ENCODE measurements at places on chromosomes 2 and 18.
A peak's percentile ranks its signal among the peaks of the same experiment; 100 is the strongest.

- no peak for DNase-seq
These were observed 1569.7 kb upstream of the SLC39A10 start for GRCh38 chr2:194087089-194087958.

- no peak for DNase-seq
These were observed 31.1 kb downstream of the ONECUT2 start for GRCh38 chr18:57466307-57466706.

DNA sequence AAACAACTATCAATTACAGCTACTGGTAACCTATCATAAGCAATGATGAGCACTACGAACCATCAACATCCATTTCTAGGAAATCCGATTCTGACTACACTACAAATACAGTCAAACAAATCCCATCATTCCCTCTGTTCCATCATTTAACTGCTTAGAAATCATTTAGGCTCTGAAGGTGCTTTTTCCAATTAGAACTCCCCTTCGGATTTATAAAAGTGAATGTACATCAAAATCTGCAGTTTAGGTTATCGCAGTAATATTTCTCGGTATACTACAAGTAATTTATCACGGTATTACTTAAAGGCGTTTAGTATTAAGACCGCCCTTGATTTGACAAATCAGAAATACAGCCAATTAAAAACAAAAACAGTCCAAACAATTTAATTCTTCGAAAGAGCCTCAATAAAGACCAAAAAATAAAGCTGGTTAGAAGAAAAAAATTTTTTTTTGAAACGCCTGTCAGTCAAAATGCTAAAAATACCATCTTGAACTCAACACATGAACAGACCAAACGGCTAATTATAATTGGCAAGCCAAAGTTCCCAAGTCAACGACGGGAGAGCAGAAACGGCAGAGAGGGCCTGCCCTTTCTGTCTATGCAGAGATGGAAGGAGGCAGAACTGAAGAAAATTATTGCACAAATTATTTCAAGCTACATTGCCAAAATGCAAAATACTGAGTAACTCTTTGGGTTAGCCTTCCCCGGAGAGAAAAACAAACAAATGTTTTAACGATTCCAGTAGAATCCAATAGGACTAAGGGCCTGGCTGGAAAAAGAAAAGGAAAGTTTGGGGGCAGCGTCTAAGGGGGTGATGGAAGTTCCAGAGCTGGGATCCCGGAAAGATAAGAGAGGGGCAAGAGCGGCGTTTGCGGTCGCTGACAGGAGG is 1.2 kb downstream of the VPS54 start:
- no peak for DNase-seq

DNA sequence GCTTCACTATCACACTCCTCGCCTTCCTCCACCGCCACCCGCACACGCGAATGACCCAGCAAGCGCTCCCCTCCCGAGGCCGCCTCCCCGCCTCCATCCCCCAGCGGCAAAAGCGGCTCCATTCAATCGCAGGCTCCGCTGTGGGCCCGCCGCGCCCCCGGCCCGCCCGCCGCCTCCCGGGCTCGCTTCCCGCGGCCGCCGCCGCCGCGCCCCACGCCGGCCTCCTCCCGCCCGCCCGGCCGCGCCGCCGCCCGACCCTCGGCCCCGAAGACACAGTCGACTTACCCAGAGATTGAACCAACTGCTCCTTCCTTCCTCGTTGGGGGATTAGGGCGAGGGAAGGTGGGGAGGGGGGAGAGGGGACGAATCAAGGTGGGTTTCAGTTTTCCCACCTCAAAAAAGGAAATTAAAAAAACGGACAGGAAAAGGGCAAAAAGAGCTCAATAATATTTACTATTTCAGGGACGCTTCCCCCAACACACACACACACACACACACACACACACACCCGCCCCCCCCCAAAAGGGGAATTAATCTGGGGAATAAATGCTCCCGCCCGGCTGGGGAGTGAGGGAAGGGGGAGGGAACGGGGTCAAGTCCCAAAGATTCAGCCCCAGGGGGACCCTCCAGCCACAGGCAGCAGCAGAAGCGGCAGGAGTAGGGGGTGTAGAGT is 743 bp downstream of the XPO1 start:
- no peak for DNase-seq

DNA sequence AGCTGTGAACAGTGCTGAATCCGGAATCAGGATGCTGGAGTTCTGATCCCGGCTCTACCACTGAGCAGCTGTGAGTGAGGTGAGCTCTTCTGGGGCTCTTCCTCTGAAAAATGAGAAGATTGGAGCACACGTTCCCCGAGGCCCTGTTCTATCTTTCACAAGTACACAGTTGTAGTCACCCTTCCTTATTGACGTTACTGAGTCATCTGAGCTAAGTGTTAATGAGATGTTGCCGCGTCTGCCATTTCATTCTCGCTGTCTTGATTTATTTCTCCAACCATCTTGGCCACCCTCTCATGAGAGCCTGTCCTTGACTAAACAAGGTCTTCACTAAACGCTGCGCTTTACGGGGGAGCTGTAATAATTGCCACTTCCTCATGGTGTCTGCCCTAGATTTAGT is 31.9 kb upstream of the EFR3B start:
- no peak for DNase-seq

DNA sequence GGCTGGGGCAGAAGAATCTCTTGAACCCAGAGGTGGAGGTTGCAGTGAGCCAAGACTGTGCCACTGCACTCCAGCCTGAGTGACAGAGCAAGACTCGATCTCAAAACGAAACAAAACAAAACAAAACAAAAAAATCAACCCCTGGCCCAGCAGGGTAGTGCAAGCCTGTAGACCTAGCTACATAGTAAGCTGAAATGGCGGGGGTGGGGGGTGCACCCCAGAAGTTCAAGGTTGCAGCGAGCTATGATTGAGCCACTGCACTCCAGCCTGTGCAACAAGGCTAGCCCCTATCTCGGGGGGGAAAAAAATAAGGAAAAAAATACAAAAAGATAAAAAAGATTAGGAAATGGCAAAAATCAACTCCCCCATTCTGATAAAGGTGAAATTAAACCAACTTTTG is 6.4 kb downstream of the ATL2 start:
- DNase-seq = no peak

GRCh38 chr2:207823865-207824264 is 54.2 kb upstream of the FZD5 start:
- DNase-seq = no peak

DNA sequence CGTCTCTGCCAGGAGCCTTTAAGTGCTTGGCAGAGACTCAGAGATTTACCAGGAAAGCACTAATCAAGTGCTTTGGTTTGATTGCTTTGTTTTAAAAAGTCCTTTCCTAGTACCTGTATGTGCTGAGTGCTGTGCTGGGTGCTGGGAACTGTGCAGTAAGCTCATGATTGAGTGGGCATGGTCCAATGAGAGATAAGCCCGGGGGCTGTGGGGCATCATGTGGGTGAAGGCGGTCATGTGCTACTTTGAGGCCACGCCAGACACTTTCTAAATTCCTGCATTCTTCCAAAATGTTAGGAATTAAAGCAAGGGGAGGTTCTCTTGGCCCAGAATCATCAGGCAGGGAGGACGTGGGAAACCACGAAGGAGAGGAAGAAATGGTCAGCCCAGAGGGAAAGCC is 109.0 kb downstream of the ACAA2 start:
- DNase-seq = no peak

DNA sequence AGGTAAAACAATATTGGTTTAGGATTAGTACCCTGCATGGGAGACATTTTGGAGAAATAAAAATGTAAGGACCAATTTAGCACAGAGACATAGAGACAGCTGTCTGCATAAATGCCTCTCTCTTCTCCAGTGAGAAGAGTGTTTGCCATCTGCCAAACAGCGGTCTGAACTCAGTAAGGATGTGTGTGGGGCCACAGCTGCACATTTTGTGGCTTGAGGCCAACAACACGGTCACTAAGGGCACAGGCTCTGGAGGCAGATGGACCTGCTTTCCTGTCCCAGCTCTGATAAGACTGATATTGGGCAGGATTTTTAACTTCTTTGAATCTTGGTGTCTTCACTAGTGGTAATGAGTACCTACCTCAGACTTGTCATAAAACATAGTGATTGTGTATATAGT is 10.2 kb downstream of the ZBTB14 start:
- DNase-seq = no peak

DNA sequence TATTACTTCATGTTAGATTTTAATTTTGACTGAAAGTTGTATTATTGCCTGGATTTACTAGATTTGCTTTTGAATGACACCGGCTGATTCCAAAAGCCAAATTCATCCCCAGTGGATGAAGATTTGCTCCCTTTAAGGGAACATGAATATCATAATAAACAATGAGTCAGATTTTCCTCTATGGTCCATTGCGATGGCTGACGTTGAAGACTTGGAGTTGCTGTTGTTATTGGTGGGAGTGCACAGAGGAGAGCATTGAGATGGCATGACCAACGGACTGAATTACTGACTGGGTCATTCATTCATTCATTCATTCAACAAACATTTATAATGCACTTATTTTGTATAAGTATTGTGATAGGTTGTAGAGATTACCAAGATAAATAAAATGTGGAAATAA is 33.4 kb upstream of the LYPD1 start:
- no peak for DNase-seq

GRCh38 chr2:132255714-132256113 is 94.0 kb upstream of the ANKRD30BL start:
- DNase-seq = no peak

- DNase-seq = no peak
These were observed 40.7 kb downstream of the EMILIN2 start for GRCh38 chr18:2887470-2887869.

DNA sequence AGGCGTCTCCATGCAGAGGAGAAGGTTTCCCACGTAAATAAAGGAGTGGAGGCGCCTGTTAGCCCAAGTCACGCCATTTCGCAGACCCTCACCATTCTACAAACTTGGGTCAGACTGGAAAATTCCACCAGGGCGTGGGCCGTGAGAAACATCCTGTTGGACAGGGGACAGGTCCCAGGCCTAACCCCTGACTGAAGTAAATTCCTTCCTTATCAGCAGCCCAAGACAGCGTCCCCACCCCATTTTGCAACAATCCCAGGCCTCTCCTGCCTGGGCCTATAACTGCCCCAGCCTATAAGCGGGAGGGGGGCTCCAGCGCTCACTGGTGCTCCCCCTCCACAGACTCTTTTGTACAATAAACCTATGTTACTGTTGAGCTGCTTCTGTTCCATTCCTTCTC is 57.3 kb upstream of the CBLN2 start:
- no peak for DNase-seq

GRCh38 chr2:183126635-183127034 is 2.4 kb downstream of the NUP35 start:
- DNase-seq = no peak

- no peak for DNase-seq
These were observed 152.4 kb upstream of the NCK2 start for GRCh38 chr2:105592288-105592687.

DNA sequence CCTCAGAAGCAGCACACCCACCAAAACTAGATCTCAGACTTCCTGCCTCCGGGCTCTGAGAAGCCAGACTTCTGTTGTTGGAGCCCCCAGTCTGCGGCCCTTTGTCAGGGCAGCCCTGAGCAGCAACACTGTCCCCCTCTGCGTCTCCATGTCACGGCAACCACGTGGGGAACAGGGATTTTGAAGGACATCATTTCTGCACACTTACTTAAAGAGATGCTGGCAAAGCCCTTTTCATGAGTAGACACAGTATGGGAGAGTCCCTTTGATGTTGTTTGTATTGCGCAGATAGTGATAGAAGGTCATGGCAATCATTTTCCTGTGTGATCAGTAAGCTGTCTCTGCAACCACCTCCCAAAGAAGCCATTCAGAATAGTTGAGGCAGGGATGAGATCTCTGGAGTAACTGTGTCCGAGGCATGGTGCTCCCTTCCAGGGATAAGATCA is 69.1 kb upstream of the ID2 start:
- no peak for DNase-seq

DNA sequence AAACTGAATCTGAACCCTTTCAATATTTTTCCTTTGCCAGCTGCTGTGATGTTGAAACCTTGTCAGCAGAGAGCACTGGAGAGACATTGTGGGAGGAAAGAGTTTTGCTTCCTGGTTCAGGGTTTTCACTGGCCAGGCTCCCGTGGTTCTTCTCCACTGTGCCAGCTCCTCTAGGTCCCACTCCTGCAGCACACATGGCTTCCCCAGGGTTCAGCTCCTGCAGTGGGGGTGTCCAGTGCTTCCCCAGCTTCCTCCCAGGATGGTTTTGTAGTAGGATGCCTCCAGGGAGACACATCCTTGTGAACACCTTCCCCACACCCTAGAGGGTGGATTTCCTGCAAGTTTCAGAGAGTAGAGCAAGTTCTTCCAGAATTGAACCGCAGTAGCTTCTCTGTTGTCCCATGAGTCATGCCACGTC is 24.0 kb upstream of the SULT1C3 start:
- DNase-seq = peak; percentile 58

- no peak for DNase-seq
These were observed 22.9 kb downstream of the MARCHF4 start for GRCh38 chr2:216349366-216349765.

- DNase-seq = no peak
These were observed 14.1 kb upstream of the INO80C start for GRCh38 chr18:35511833-35512232.

- no peak for DNase-seq
These were observed 265.3 kb downstream of the SETBP1 start for GRCh38 chr18:44945888-44946401.

- DNase-seq = no peak
These were observed 279.7 kb downstream of the NRXN1 start for GRCh38 chr2:50752237-50752636.

GRCh38 chr2:191051825-191052778 is 38.1 kb upstream of the STAT1 start:
- no peak for DNase-seq

- no peak for DNase-seq
These were observed 6.6 kb upstream of the STEAP3 start for GRCh38 chr2:119216994-119217393.

- DNase-seq = no peak
These were observed 652.4 kb downstream of the SLC4A3 start for GRCh38 chr2:220279840-220280239.

- DNase-seq = no peak
These were observed 1.4 kb downstream of the MARCHF7 start for GRCh38 chr2:159713631-159714246.

DNA sequence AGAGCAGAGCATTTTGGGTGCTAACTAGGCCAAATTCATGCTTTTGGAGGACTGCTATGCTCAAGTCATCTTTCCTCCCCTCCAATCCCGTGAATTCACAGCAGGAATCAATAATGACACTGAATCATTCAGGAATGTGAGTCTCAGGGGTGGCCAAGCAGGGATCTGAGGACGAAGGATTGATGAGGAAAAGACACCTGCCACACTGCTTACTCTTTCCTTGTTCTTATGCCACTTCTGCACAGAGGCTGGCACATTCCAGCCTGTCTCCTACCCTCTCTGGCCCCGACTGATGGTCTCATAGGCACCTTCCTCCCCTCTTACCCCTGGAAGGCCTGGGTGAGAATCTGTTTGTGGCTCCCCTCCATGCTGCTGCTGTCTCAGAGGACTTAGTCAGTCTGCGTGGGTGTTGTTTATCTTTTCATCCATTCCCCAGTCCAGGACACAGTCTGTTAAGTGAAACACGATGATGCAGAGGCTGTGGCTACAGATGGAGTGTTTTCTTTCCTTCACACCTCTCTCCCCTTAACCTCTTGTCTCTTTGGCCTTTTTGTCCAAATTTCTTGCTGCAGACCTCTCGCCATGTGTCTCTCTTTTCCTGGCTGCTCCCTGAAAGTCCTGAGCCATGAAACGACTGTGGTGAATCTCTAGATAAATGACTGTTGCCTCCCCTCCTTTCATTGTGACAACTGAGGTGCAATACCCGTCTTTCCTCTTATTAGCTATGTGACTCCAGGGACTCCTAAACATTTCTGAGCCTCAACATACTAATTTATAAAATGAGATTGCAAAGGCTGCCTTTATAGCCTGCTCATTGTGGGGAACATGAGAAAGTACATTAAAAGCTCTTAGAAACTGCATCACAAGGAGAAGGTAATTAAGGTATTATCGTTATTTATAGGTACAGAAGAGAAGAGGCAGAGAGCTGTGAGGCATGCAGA is 86.9 kb downstream of the RDH14 start:
- no peak for DNase-seq
